Coronary artery (tissue), 2 donors: ENCODE measurements at places on chromosomes 5 and 9.
A peak's percentile ranks its signal among the peaks of the same experiment; 100 is the strongest.

GRCh38 chr9:133694686-133695085 lies 43.5 kb downstream of the SARDH start:
- no peak for DNase-seq

- DNase-seq, result peak; percentile 88
These were observed at the start of gene GSN for GRCh38 chr9:121267689-121268597. TSS of gene GSN (plus strand) at chr9:121268162. CDS start at chr9:121301972, 33,810 bp downstream.

DNA sequence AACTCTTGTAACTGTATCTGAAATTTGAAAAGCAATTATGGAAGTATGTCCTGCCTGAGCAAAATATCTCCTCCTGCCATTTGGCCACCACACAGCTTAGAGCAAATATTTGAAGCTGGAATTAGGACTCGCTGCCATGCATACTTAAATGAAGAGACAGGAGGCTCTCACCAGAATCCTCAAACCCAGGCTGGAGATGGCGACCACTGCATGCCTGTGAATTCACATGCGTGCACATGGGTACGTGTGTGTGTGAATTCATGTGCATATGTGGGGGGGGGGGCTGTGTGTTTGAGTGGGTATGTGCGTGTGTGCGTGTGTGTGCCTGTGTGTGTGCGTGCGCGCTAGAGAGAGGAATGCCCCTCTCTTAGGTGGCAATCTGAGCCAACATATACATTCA lies 84.1 kb upstream of the IRX1 start:
- no peak for DNase-seq

DNA sequence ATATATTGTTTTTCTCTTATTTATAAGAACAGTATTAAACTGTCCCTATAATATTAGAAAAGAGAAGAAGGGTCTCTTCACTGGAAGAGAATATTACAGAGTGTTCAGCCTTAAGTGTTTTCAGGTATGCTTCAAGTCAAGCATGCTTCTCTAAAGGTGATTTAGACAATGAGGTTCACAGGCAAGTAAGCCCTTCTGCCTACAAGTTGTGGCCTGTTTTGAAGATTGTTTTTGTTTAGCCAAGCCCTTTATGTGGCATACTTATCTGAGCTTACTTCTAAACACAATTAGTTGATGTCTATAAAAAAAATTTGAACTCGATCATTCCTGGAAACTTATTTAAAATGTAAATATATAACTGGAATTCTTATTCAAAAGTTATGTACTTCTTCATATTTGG lies 343.8 kb upstream of the CDH18 start:
- no peak for DNase-seq

DNA sequence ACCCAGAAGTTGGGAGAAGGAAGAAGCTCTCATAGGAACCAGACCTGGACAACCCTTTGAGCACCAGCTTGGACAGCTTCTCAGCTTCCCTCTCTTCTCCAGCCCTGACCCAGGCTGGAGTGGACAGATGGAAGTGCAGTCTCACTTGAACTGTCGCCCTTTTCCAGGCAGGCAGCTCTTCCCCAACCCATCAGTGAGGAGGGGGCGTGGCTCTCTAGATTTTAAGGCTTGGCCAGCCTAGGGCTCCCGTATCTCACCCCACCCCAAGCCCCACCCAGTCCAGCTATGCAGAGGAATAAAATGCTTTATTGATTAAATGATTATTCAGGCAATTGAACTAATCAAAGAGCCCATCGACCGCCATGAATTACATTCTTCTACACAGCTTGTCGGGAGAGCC lies 2.2 kb downstream of the PAX5 start:
- no peak for DNase-seq

GRCh38 chr9:120478208-120478607 lies 101.8 kb downstream of the CDK5RAP2 start:
- no peak for DNase-seq

DNA sequence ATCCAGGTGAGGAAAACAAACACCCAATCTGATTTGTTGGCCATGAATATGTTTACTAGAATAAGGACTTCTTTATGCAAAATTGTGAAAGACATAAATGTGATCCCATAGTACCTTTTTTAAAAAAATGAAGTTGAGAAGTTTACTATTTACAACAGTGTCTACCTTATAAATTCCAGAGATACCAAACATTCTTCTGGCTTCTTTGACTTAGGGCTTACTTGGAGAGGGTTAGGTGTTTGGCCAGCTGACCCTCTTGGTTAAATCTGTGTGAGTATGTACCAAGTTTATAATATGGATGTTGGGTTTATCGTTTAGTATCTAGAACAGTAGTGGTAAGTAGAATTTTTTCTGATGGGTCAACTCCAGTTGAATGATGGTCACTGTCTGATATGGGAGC lies 212.3 kb downstream of the DOCK8 start:
- DNase-seq, result no peak

DNA sequence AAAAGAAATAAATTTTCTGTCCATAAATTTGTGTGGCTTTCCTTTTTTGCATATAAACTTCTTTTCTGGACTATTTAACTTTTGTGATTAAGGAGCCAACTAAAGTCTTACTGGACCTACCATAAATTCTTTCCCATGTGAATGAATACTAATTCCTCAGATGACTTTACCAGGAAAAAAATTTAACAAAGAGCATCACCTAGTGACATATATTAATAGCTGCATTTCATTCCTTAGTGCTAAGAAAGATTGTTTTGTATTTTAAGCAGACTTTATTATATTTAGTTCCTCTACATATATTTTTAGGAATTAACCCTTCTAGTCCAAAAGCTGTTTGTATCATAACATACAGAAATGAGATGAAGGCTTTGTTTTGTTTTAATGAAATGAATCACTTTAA lies 64.4 kb downstream of the C9orf85 start:
- no peak for DNase-seq

DNA sequence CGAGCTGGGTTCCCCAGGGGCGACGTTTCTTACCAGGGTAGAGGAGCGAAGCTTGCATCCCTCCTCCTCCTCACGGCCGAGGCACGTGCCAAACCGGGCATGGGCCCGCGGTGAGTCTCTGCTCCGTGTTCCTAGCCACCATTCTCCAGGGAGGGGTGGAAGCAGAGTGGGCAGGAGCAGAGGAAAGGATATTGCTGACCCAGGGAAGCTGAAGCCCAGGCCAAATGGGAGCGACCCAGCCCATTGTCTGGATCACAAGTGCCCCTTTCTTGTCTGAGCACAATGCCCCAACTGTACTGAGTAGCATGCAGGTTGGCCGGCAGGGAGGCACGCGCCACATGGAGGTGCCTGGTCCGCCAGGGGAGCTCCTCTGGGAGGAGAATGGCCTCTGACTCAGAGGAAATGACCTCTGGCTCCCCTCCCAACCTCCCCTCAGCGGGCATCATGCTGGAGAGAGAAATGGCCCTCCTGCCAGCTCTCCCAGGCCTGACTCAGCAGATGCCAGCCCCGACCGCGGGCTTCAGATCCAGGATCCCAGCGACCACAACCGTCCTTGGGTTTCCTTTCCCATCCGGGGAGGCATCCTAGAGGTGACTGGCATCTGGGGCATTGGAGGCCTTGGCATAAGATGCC lies 1.1 kb downstream of the PRR7 start:
- no peak for DNase-seq

DNA sequence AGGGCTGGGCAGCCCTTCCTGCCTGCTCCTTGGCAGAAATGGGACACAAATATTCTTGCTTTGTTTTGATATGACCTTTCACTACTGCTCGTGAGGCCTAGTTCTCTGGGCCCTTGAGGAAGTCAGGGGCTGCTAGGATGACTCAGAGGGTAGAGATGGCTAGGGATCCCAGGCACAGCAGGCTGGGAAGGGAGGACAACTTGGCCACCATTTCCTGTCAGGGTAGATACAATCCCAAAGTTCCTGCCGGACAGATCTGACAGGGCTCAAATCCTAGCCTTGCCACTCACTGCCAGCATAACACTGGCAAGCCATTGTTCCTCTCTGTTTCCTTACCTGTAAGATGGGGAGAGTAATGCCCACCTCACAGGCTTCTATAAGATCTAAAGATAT lies 31.7 kb upstream of the MEIKIN start:
- DNase-seq, result peak; percentile 45

DNA sequence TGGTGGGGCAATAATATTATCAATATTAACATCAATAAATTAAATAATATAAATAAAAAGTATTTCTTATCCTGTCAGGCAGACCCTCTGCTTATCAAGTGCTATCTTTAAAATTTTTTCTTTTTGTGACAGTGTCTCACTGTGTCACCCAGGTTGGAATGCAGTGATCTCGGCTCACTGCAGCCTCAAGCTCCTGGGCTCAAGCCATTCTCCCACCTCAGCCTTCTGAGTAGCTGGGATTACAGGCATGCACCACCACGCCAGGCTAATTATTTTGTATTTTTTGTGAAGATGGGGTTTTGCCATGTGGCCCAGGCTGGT lies 53.2 kb downstream of the NDST1 start:
- DNase-seq, result no peak

DNA sequence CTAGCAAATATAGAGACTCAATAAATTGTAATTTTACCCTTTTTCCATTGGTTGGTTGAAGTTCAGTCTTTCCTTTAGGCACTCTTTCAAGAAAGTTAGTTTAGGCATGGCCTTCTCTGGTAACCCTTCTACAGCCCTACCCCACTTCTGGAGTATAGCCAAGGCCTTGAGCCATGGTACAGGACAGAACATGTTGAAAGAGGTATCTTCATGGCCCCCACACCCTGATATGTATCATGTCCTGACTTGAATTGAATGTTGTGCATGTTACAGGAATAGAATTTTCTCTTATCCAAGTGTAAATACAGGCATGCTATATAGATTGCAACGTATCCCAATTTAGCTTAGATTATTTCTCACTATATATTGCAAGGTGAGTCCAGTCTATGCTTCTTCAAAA lies 175.6 kb downstream of the CD180 start:
- no peak for DNase-seq

DNA sequence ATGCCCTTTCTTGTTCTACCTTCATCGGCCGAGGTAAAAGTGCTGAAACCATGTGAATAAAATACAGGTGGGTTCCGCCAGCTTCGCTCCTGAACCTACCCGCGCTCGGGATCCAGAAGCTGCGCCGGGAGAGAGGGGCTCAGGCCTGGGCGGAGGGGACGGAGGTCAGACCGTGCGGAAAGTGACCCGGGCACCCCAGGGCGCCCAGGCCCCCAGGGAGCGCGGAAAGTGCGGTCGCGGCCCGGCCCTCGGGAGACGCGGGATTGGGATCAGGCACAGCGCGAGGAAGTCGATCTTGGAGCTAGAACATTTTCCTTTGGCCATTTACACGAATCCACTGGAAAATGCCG lies 329 bp downstream of the SYK start:
- no peak for DNase-seq

GRCh38 chr9:123586275-123586674 lies 230.3 kb downstream of the CRB2 start:
- DNase-seq, result no peak

DNA sequence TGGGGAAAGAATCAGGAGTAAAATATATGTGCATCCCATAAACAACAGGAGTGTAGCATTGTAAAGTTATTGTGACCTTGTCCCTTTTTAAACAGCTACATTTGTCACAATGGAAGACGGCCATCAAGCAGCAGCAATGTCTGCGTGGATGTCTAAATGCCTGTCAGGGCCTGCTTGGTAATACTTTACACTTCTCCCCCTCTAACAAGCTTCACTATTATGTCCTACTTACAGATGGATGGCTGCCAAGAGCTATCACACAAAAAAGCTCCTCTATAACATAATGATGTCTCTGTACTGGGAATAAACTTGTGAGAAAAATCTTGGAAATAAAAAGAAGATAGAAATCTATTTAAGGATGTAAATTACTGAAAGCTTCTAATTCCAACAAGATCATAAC lies 213.0 kb downstream of the FBXL17 start:
- no peak for DNase-seq

DNA sequence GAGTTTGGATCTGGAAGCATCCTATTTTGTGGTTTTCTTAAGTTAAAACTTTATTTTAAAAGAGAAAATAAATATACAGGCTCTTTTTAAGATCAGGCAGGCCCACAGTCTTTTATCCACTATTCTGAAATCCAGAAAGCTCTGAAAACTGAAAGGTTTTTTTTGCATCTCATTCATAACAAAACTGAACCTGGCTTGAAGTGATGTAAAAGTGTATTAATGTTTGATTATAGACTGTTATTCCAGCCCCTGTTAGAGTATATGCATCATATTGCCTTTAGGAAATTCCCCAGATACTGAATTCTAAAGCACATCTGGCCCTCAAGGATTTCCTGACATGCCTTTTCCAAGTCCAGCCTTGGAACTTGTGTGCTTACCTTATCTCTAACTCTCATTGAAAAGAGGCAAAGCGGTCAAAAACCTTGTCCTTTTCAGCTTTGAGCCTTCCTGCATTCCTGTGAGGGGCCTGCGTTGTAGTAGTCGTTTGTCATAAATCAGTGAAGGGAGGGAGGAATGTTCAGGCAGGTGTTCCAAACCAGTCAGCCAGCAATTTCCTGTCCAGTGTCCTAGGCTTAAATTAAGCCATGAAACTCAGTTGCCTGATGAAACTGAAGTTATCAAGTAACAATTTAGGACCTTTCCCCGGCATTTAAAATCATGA lies 110.4 kb downstream of the TLE4 start:
- DNase-seq, result no peak

GRCh38 chr5:313806-314376 lies 7.6 kb upstream of the AHRR start:
- no peak for DNase-seq

- no peak for DNase-seq
These were observed 16.5 kb upstream of the IRX4 start for GRCh38 chr5:1899201-1899600.

- DNase-seq, result no peak
These were observed 35.7 kb downstream of the ELL2 start for GRCh38 chr5:95925939-95926338.

DNA sequence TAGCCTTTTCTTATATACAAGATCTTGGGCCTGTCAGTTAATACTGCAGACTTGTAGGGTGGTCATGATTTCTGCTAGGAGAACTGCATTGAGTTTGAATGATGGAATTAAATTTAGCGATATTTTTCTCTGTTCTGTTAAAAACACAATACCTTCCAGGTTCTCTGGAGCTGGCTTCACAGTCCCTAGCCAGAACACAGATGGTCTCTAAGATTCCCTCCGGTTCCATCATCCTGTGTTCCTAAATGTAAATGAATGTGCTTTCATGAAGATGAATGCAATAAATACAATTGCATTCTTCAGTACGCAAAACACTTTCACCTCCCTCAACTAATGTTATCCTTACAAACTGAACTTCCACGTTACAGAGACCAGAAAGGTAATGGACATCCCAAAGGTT lies 264.9 kb downstream of the ASTN2 start:
- DNase-seq, result no peak

DNA sequence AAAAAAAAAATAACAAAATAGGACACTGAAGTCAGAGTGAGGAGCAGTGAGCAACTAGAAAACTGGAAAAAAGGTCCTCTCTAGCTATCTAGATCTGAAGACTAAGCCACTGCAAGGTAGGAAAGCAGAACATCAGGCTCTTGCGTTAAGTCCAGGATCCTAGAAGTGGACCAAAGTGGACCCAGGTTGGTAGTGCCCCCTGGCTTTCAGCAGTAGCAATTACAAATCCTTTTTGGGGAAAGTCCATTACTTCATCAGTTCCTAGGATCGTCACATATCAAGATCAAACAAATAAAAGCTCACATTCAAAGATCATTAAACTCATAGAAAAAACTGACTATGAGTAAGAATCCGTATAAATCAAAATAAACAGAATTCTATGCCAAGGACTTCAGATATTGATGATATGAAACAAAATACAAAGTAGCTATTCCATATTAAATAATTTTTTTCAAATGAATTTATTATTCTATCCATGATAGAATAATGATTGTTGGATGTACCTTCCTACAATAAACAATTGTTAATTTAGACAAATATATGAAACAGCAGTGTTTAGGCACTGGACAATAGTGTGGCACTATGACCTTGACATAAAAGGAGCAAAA lies 6.5 kb upstream of the RICTOR start:
- no peak for DNase-seq

GRCh38 chr5:171158581-171158980 lies 150.5 kb upstream of the TLX3 start:
- DNase-seq, result no peak
